H9 (cell line): ENCODE measurements at places on chromosomes 3 and 15.
A peak's percentile ranks its signal among the peaks of the same experiment; 100 is the strongest.

GRCh38 chr3:24582431-24583403, 88.1 kb upstream of the THRB start:
- no peak for DNase-seq

GRCh38 chr3:143000528-143000927, 842 bp upstream of the U2SURP start:
- DNase-seq = no peak

DNA sequence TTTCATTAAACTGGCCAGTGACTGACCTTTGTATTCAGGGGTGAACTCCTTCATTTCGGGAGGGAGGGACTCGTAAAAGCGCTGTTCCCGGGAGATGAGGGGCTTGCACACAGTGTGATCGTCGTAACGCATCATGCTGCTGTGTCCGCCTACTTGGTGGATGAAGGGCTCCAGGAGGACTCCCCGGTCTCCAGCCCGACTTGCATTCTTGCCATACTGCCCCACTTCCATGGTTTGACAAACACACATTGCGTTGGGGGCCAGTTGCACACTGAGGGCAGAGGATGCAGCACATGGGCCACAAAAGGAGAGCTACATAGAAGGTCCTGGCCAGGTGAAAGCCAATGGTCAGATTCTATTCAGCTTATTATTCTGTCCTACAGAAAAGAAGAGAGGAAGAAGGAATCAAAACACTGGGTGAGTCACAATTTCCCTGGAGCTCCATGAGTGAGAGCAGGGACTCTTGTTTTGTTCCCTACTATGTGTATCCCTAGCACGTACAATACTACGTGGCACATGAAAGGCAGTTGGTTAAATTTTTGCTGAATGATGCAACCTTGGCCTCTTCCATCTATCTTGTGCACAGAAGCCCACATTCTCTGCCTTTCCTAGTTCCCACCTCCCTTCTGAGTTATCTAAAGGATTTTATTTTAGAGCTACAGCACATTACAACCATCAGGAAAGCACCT, 24.2 kb upstream of the GMPPB start:
- DNase-seq = no peak

DNA sequence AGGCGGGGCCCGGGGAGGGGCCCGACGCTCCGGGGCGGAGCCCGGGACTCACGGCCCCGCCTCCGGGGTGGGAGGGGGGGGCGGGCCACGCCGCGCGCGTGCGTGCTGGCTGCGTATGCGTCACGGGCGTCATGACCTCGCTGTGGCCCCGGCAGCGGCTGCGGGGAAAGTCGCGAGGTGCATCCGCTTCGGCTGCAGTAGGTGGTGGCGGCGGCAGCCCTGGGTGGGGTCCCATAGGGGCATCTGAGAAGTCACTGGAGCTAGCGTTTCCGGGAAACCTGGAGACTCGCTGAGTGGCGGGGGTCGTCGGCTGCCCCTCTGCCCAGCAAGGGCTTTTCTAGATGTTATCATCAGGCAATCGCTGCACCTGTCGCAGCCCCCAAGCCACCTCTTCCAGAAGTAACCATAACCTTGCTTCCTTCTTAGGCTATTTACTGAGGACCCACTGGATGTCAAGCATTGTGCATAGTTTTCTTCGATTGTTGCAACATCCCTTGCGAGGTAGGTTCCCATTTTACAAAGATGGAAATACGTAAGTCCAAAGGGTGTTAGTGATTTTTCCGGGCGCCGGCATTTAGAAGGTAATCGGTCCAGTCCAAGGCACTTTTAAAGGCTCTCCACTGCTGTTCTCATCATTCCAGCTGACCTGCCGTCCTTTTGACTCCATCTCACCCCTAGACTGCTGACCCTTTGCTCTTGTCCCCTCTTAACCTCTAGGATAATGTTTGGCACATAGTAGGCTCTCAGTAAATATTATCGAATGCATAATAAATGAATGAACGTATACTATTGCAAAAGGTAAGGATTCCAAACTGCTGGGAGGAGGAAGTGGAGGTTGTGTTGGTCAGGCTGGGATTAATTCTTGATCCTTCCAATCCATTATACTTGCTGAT, at the start of gene GDPGP1:
TSS of gene GDPGP1 (plus strand) at position 114 of the 893 bp plus-strand sequence. CDS start 6,700 bp downstream, outside the sequence.
- no peak for DNase-seq

GRCh38 chr3:184629555-184630160, 68.1 kb downstream of the EPHB3 start:
- DNase-seq = peak; percentile 50

GRCh38 chr3:180646187-180646790, 33.0 kb downstream of the CCDC39 start:
- no peak for DNase-seq

GRCh38 chr3:48915296-48915695, 3.3 kb upstream of the ARIH2 start:
- no peak for DNase-seq

- peak; percentile 82 for DNase-seq
Observed at GRCh38 chr15:26891448-26892181, 24.8 kb downstream of the GABRA5 start.

DNA sequence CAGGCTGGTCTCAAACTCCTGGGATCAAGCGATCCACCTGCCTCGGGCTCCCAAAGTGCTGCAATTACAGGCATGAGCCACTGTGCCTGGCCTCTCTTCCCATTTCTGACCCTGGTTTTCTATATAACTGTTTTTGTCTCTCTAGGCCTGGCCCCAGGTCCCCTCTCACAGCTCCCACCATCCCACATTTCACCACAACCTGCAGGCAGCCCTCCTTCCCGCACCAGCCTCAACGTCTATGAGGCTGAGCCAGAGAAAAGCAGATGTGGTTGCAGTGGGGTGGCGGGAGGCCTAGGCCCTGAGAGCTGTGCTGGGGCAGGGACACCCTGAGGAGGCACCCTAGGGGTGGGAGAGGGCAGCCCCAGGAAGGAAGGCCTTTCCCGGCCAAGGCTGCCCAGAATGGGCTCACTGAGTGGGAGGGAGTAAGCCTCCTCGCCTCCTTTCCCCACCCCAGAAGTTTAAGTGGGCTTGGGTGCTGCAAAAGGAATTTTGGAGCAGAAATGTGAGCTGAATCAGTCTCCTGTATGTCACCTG, 99.7 kb downstream of the LSM3 start:
- DNase-seq = no peak

DNA sequence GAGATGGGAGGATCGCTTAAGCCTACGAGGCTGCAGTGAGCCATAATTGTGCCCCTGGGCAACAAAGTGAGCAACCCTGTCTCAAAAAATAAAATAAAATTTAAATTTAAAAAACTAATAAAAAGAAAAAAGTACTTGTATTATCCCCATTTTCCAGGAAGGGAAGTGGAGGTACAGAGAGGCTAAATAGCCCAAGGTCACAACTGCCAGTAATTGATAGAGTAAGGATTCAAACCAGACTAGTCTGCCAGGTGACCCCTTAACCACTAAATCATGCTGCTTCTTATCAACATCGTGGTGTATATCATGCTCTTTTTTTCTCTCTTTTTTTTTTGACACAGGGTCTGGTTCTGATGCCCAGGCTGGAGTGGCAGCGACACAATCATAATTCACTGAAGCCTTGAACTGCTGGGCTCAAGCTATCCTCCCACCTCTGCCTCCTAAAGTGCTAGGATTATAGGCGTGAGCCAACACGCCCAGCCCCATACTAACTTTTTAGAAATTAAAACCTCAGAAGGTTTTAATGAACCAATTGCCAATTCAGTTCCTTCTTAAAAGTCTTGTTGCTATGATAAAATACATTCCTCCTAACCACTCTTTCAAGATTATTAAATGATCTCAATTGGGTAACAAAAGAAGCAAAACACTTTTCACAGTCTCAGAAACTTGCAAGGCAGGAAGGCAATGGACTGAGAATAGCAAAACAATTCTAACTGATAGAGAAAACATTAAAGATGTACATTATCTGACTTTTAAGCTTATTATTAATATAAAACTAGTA, 30.5 kb downstream of the HERC1 start:
- DNase-seq = no peak

GRCh38 chr15:23570486-23570885, 5.0 kb downstream of the MKRN3 start:
- no peak for DNase-seq

- DNase-seq = no peak
Observed at GRCh38 chr3:23994244-23994569, 49.1 kb downstream of the NR1D2 start.

DNA sequence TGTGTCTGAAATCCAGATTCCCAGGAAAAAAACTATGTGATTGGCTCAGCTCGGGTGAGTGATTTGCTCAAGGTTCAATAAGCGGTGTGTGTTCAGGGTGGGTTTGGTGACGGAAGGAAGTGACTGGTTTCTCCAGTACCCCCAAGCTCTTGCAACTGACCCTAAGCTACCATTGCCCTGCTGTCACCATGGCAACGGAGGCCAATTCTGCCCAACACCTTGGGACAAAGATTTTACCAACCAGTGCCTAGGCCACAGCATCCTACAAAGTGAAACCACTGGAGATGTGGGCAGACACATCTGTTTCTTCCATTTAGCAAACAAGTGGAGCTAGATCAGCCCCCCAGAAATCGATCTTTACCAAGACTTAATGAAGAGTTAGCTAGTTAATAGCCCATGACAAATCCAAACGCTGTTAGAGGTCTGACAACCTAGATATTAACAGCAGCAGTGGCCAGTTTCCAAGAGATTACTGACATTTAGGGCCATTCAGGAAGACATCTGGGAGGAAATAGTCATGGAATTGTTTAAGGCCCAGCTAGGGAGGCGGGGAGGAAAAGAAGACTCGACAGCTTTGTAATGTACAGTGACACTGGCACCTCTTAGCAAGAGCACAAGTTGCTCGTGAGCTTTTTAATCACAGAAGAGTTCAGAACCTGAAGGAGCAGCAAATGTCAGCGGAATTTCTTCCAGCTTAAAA, 195.9 kb downstream of the SLCO3A1 start:
- no peak for DNase-seq

- DNase-seq = no peak
Observed at GRCh38 chr3:9224490-9224889, 25.0 kb downstream of the SRGAP3 start.

DNA sequence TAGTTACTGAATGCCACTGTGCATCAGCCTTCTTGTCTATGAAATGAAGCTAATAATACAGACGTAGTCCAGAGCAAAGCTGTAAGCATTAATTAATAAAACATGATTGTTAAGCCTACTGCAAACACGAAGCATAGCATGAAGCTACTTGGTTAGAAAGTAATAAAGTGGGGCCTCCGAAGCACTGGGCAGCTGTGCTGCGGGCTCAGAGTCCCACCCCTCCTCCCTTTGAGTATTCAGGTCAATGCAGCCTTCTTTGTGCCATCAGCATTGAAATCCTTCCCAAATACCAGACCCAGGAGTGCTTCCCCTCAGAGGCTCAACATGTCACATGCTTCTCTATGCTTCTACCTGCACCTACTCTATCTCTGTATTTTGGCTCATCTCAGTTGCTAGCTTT, 1112.6 kb downstream of the IGSF11 start:
- DNase-seq = peak; percentile 31

DNA sequence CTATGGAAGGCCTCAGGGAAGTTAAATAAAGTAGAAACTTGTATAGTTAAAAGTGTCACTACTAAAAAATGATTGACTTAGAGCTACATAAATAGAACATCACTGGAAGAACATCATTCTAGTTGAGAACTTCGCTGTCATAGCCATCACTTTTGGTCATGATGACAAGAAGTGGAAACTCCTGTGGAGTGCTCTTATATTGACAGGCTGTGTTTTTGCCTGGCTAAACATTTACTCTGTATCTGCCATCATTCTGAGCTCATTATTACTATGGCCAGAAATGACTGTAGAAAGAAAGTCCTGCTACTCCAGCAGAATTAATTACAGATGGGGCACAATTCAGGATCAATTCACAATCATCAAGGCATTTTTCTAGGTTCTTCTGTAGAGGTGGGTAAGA, 165.1 kb upstream of the GOLIM4 start:
- no peak for DNase-seq

DNA sequence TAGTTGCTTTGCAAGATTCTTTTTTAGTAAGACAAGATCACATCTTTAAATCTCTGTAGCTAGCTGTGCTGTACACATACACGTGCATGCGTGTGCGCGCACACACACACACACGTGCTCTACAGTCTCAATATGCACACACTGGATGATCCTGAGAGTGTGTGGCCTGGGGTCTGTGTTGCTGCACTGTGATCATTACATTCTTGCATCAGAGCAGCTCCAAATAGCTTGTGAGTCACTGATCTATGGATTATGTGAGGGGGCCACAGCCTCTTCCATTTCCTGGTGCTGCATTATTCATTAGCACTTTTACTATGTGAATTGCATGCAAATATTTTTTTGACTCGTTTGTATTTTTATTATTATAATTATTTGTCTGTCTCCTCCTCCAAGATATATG, 34.6 kb downstream of the MCTP2 start:
- no peak for DNase-seq

- no peak for DNase-seq
Observed at GRCh38 chr3:184234224-184234623, 4.8 kb downstream of the VWA5B2 start.

- DNase-seq = no peak
Observed at GRCh38 chr3:4834403-4834866, 144.8 kb upstream of the BHLHE40 start.

GRCh38 chr3:171514466-171514865, 54.3 kb upstream of the TNIK start:
- DNase-seq = no peak

- peak; percentile 65 for DNase-seq
Observed at GRCh38 chr3:12479919-12480427, 4.3 kb upstream of the TSEN2 start.

DNA sequence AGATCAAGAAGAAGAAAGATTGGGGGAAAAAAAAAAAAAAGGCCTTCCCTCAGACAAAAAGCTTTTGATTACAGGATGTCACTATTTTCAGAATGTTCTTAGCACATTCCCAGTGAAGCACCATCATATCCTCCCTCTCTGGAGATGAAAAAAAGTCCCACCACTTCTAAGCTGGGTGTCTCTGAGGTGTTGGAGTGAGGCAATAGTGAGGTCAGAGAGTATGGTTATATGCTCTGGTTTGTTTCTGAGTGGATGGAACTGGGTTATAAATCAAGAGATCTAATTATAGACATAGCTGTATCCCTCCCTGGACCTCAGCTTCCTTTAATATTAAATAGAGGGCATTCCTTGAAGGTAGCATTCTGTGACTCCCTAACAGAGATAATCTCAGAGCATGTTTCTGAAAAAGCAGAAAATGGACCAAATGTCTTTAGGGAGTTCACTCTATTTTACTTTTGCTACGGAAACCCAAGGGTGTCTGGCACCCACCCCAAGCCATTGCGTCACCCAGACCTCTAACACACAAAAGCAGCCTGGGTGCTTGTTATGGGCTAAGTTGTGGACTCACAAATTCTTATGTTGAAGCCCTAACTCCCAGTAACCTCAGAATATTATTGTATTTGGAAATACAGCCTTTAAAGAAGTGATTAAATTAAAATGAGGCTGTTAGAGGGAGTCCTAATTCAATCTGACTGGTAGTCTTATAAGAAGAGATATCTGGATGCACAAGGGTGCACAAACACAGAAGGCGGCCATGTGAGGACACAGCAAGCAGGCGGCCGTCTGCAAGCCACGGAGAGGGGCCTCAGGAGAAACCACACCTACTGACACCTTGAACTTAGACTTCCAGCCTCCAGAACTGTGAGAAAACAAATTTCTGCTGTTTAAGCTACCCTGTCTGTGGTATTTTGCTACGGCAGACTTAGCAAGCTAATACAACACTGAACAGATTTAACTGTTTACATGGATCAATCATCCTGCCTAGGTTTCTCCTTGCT, 81.5 kb downstream of the MB21D2 start:
- no peak for DNase-seq

GRCh38 chr3:172542999-172543398, 19.8 kb upstream of the TNFSF10 start:
- no peak for DNase-seq

- DNase-seq = peak; percentile 43
Observed at GRCh38 chr3:142586803-142587406, 8.4 kb upstream of the ATR start.

- no peak for DNase-seq
Observed at GRCh38 chr3:62835554-62836236, 39.5 kb downstream of the CADPS start.

- no peak for DNase-seq
Observed at GRCh38 chr15:81373775-81374395, at the start of gene TMC3. TMC3 (minus strand) TSS chr15:81374213; CDS start chr15:81374077, 136 bp downstream.
